ENCODE measurements at places on chromosomes 11 and 22.
A peak's percentile ranks its signal among the peaks of the same experiment; 100 is the strongest.

GRCh38 chr22:29964776-29965175 lies 81.8 kb downstream of the MTMR3 start:
- DNase-seq: no peak

GRCh38 chr11:35763301-35763700 lies 100.7 kb downstream of the TRIM44 start:
- DNase-seq: no peak

GRCh38 chr11:1824221-1825038 lies 10.4 kb upstream of the SYT8 start:
- DNase-seq: no peak

DNA sequence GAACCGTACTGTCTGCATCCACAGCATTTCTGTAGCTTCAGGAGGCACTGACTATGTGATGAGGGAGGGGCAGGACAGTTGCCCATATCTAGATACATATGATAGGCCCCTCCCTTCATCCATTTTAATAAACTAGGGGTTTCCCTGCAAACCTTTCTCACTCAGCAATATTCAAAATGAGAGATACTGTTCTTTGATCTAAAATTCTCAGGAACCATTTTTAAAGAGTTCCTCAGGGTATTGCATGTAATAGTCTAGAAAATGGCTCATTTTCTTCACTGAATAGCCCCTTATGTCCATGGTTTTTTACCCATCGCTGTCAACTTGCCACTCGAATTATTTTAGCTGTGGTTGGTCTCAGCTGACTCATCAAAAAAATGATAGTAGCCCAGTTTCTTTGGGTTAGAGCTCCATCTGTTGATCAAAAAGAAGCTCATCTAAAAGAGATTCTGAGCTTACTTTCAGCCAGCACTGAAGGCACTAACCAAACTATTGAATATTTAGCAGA lies 37.0 kb upstream of the DNAJB7 start:
- peak; percentile 52 for DNase-seq

DNA sequence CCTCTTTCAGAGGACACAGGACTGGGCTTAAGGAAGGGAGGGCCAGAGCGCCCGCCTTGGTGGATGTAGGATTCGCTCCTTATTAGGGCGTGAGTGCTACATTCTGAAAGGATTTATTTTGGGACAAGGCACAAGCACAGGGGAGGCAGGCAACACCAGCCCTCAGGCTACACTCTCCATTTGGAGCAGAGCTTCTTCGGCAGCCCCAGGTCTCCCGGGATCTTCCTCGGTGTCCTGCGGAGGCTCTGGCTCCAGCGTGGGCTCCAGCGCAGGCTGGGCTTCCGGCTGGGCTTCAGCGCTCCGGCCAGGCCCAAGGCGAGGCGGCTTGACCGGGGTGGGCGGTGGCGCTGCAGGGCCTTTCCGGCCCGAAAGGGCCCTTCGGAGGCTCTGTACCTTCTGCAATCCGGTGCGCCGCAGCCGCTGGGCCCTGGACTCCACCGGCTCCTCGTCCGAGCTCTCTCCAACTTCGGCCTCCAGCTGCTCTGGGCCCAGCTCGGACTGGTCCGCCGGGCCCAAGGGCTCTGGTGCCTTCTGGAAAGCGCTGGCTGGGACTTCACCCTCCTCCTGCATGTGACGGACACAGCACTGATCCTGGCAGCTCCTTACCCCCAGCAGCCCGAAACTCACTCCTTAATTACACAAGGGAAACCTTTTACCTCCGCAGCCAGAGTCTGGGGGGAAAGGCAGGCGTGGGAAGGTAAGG lies 1.1 kb downstream of the CAVIN3 start:
- peak; percentile 68 for DNase-seq

GRCh38 chr11:27184458-27185312 lies 144.1 kb downstream of the BBOX1 start:
- no peak for DNase-seq

DNA sequence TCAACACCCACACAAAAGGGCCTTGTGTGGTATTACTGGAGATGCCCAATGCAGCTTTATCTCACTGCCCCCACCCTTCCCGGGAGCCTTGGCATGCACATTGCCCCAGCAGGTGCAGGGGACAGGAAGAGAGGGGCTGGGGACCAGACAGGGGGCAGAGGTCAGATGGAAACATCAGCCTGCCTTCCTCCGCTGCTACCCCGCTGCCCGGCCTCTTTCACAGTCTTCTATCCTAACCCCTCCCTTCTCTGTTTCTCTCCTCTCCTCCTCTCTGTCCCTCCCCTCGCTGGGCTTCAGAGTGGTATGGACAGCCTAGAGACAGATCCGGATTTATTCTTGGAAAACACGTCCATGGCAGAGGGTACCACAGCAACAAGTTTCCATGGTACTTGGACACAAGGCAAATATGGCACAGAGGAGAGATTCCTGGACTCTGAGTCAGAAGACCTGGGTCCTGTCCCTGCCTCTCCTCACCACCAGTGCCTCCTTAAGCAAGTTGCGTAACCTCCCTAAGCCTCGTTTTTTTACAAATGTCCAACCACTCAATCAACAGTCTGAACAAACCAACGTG lies 8.3 kb upstream of the IGSF9B start:
- DNase-seq: no peak

GRCh38 chr22:42468841-42469240 lies 36.6 kb upstream of the NFAM1 start:
- DNase-seq: no peak

GRCh38 chr22:41831383-41831782 lies 1.5 kb upstream of the SREBF2 start:
- DNase-seq: no peak

DNA sequence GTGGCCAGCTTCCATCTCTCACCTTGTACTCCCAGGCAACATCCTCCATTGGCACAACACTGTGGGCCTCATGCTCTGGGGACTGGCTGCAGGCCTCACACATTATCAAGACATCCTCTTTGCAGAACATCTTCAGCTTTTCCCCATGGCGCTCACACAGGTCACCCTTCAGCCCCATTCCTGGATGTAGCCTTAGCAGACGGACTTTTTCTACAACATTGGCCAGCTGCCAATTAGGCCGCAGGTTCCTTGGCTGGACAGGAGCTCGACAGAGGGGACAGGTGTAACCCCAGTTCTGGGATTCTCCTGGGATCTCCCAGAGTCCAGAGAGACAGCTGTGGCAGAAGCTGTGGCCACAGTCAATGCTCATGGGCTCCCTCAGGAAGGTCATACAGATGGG lies 3.0 kb downstream of the TRIM68 start:
- DNase-seq: no peak

DNA sequence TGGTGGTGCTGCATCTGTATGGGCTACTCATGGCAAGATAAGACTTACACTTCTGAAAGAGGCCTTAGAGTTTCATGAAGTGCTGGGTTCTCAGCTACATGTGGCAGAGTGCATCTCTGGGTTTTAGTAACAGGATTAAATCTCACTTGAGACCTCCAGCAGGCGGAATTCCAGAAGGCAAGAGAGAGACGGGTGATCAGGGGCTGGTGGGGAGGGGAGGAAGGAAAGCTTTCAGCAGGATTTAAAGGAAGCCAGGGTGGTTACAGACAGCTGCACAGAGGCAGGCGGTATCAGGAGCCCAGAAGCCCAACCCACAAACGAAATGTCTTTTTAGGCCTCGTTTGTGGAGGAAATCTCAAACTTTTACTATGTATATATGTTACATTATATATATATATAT lies 56.2 kb upstream of the CD82 start:
- no peak for DNase-seq

- no peak for DNase-seq
Observed at GRCh38 chr11:123753110-123753509, 1.2 kb downstream of the OR6X1 start.

DNA sequence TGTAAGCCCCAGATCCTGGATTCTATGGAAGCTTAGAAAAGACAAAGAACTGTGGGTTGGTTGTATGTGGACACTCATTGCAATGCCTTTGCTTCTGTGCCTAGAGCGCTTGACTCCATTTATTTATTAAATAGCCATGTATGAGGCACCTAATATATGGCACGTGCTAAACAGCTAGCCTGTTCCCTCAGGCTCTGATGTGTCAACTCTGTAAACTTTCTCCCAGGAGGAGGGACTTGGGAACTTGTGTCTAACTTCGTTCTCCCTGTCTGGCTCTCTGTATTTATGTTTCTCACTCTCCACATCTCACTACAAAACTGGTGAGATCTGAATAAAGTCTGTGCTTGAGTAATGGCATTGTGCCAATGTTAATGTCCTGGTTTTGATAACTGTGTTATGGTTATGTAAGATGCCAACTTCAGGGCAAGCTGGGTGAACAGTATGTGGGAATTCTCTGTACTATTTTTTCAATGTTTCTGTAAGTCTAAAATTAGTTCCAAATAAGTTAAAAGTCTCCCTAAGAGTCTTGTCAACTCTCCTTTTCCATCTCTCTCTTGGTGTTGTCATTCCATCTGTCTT lies 34.1 kb upstream of the ZBTB16 start:
- DNase-seq: no peak

- DNase-seq: no peak
Observed at GRCh38 chr11:74566146-74566960, 26.0 kb upstream of the POLD3 start.

DNA sequence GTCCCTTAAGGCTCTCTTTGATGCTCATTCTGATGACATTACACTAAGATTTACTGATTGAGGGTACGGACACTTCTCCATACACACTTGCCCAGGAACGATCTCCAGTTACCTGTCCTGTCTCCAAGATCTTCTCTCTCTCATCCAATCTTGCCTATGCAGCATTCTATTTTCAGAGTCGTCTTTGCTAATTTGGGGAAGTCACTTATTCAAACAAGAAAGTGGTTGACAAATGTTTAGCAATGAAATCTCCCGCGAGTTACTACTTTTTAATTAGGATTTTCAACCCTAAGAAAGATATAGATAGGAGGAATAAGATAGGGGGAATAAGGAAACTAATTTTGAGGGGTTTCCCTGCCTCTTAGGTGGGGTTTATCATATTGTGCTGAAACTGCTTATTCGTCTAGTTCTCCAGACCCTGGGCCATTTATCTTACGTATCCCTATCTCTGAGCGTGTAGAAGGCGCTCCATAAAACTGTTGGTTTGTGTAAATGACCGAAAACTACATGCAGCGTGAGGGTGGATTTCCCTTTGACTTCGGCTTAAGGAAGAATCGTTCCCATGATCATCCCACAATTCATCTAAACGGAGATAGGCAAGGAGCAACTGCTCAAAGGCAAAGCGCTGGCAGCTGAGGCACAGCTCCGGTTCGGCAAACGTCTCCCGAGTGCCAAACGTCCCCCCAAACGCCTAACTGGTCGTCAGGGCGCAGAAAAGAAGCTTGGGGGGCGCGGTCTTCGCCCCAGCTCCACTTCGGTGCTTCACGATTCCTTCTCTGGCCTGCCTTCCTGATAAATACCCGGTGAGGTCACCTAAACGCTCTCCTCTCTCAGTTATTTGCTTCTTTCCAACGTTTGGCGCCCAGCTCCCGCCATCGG lies 804 bp downstream of the APIP start:
- no peak for DNase-seq

GRCh38 chr11:66880496-66881450 lies 23.9 kb downstream of the LRFN4 start:
- peak; percentile 65 for DNase-seq

DNA sequence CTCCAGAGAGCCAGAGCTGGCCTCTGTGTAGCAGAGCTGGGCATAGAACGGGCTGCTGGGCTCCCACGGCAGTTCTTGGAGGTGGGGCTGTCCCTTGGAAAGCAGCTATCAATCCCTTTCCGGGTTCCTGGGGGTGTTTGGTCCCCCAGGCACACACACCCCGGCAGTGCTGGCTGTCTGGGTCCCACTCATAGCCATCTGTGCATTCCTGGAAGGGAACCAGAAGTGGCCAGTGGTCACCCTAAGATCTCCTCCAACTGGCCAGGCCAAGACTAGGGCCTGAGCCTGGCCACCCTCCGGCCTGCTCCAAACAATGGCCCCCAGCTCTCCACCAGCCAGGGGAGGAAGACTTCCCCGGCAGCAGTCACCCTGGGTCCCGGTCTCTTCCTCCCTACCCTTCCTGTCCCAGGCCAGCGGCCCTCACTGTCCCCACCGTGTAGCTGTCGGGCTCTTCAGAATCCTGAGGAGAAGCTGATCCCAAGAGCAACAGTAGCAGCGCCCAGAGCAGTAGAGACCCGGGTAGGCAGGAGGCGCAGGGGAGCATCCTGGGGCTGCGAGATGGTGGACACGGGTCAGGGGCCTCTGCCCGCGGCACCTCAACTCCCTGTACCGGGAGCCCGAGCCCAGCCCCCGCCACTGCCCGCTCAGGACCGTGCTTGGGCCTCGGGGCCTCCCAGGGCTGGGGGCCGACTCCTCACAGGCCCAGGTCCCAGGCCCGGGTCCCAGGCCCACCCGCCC lies 620 bp downstream of the EFEMP2 start:
- no peak for DNase-seq

DNA sequence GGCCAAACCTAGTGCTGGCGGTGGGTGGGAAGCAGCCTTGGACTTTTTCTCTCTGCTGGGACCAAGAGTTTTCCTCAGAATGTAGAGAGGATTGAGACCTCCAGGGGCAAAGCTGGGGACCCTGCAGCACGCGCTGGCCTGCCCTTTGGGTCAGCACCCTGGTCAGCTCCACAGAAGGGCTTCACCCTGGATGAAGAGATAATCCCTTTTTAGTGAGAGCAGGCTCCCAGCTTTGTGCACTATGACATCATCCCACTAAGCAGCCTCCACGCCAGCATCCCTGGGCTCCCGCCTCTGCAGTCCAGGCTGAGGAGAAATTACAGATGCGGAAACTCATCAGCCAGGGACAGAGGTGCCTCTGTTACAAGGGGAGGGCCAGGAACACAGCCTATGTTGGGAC lies 23.5 kb downstream of the DRICH1 start:
- peak; percentile 9 for DNase-seq

DNA sequence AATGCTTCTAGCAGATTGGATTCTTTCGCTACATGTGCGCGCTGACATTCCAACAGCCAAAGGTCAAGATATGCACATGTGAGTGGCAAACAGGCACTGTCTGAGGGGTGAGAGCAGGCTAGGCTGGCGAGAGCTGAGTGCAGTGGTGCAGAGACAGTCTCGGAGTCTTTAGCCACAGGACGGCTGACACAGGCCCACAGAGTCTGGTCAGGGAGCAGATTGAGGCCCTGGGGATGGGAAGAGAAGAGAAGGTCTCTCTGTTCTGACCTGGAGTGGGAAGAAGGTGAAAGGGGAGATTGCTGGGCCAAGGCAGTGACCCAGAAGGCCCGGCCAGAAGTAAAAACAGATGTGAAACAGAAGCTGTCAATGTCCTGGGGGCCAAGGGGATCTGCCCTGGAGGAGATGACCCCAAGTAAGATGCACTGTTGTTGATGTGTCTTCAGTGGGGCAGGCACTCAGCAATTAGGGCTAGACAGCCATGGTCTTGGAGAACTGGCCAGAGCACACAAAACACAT lies 197.8 kb downstream of the ETS1 start:
- no peak for DNase-seq

- no peak for DNase-seq
Observed at GRCh38 chr22:26047516-26047915, 121.7 kb upstream of the SEZ6L start.

GRCh38 chr22:17717708-17718107 lies 56.6 kb downstream of the BID start:
- no peak for DNase-seq

DNA sequence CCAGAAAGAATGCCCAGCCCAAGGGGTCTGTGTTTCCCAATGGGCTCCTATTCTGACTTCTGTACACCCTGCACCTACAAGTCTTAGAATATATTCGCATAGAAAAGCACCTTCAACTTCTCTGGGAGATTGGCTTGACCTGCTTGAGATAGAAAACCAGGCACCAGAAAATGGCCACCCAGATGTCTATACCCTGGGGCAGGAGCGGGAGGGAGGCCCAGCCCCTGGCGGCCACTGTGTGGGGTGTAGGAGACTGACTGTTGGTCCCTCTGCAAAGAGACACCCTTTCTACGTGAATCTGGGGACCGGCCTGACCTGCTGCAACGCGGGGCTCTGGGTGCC lies 8.5 kb downstream of the DENND6B start:
- no peak for DNase-seq

GRCh38 chr11:102447193-102447592 lies 5.4 kb downstream of the TMEM123 start:
- DNase-seq: no peak
